Tibial nerve (tissue), 4 donors: ENCODE measurements at places on chromosomes 2 and 18. TPM values are rescaled to one million over a fixed set of nuclear protein-coding genes. Genes with fewer than 3 reads are reported as not detected.

- no peak for DNase-seq
Observed at GRCh38 chr18:5300476-5301010, 5.0 kb upstream of the ZBTB14 start.

The NPC1 gene
- 62.8 TPM for total RNA-seq

The KYNU gene
- total RNA-seq: 0.63 TPM

- no peak for DNase-seq
Observed at GRCh38 chr2:166350525-166350924, 25.2 kb downstream of the SCN9A start.

- DNase-seq: no peak
Observed at GRCh38 chr2:235956281-235956970, 211.8 kb downstream of the GBX2 start.

- DNase-seq: no peak
Observed at GRCh38 chr2:233350708-233351107, 3.6 kb upstream of the DGKD start.

The SPDYA gene
- total RNA-seq: 0.90 TPM

GRCh38 chr18:46408334-46408987, 248.6 kb downstream of the LOXHD1 start:
- DNase-seq: no peak

DNA sequence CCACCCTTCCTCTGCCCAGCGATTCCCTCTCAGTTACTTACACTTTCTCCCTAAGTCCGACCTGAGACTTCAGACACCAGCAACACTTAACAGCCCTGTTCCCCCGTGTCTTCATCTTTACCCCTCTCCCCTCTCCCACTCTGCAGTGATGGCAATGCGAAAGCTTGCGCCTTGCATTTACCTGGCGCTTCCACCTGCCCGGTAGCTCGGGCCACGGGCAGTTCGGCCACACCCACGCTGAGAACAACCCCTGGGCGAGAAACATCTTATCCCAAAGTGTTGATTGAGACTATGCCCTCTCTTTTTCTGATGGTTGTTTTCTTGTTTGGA, 558 bp downstream of the DNAJC10 start:
- DNase-seq: no peak

DNA sequence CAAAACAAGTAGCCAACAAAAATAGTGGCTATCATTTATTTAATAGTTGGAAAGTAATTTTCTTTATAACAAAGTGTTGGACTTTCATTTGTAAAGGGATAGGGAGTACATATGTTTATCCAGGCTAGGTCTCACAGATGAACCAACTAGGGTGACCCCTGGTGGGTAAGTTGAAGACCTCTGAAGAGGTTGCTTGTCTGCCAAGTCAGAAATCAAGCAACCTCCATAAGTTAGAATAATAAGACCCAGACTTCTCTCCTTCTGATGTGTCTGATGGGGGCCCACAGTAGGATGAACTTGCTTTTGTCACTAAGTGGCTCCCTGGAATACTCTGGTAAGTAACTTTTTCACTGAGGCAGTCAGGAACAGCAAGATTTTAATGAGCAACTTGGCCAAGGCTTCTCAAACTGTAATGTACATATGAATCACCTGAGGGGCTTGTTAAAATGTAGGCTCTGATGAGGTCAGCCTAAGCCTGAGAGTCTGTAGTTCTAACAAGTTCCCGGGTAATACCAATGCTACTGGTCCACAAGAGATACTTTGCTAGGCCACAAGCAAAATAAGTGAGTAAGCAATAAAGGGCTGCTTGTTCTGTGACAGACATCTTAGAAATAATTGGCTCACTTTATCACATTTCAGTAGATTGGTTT, 319.6 kb downstream of the PIK3C3 start:
- DNase-seq: no peak

- DNase-seq: no peak
Observed at GRCh38 chr2:233289648-233290047, 18.0 kb upstream of the SAG start.

DNA sequence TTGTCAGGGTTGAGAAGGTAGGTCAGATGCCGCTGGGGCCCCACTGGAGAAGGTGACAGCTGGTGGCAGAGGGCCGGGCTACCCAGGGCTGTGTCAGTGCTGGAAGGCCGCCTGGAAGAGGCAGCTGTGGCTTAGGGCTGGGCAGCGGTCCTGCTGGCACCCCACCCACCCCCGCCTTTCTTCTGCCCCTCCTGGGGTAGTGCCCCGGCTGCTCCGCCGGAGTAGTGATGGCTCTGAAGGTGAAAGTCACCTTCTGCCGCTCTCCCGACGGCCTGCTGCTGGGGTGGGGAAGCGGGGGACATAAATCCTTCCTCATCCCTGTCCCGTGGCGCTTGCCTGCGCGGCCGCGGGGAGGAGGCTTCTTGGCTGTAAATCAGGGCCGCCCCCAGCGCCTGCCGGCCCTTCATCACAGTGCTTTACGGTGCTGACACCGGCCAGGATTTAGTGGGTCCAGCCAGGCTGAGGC, 332.2 kb downstream of the DYSF start:
- no peak for DNase-seq

The RIT2 gene
- not detected for total RNA-seq

GRCh38 chr2:172819943-172820342, 84.3 kb downstream of the RAPGEF4 start:
- DNase-seq: no peak

The MBD1 gene
- 69.3 TPM for total RNA-seq

The GKN2 gene
- total RNA-seq: not detected

- DNase-seq: no peak
Observed at GRCh38 chr2:81260320-81260719, 955.8 kb upstream of the LRRTM1 start.
